ENCODE measurements at places on chromosomes 16 and 17.

GRCh38 chr17:17352836-17353624 is 49.9 kb downstream of the NT5M start:
- DNase-seq = no peak

GRCh38 chr17:81123052-81124048 is 42.0 kb upstream of the PVALEF start:
- no peak for DNase-seq

DNA sequence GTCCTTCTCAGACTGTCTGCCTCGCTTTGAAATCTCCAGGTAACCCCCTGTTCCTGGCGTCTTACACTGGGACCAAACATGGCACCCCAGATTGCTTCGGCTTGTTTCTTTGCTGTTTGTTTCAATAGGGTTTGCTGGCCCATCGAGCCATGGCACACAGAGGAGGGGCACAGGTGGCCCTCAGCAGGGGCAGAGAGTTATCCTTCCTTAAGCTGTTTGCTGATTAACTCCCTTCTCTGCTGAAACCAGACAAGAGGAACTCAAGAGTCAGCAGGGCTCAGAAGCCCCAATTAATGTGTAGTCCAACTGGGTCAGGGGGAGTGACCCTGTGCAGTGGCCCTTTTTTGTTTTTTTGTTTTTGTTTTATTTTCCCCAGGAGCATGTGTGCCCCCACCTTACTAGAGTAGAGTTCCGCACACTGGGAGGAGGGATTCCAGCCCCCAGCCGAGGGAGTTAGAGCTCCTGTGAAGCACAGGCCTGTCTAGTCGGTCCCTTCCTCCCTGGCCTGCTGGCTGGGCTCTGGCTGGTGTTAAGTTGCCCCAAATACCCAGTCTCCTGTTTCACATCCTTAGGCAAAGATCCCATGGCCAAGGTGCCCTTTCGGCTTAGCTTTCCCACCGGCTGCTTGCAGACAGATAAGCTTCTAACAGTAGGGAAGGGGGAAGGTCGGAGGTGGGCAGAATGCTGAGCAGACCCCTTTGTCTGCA is 39.3 kb downstream of the YPEL2 start:
- DNase-seq = no peak

GRCh38 chr16:90008708-90009145 is 10.5 kb downstream of the DBNDD1 start:
- DNase-seq = no peak

DNA sequence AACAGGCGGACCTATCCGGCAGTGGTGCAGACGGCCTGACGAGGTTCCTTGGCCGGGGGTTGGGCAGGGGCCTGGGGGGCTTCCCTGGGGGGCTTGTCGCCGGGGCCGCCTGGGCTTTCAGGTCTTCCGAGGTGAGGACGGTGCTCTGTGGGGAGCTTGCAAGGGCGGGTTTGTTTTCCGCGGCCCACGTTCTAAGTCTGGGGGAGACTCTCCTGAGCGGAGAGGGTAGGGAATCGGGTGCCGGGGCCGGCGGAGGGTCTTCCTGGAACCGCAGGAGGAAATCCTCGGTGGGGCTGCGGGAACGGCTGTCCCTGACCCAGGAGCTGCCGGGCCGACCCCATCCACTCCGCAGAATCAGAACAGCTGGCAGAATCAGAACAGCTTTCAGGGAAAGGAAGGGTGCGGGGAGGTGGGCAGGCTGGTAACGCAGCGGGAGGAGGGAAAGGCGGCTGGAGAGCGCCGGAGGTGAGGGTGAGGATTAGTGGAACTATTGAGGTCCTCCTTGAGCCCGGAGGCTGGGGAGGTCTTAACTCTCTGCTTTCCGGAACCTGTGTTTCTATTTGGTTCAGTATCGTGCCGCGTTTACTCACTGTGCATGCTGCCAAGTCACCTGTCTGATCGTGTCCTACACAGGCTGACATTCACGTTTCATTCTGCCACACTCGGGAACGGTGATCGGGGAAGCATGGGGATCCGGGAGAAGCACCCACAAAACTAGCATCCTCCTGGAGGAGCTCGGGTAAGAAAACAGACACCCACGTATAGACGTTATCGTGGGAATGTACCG is 28.9 kb downstream of the CPSF4L start:
- no peak for DNase-seq

- DNase-seq = no peak
These were observed 4.0 kb downstream of the HAGHL start for GRCh38 chr16:730666-731509.

- no peak for DNase-seq
These were observed 17.7 kb downstream of the KNOP1 start for GRCh38 chr16:19700319-19700781.

- no peak for DNase-seq
These were observed 105.7 kb downstream of the IRX5 start for GRCh38 chr16:55036371-55036821.

DNA sequence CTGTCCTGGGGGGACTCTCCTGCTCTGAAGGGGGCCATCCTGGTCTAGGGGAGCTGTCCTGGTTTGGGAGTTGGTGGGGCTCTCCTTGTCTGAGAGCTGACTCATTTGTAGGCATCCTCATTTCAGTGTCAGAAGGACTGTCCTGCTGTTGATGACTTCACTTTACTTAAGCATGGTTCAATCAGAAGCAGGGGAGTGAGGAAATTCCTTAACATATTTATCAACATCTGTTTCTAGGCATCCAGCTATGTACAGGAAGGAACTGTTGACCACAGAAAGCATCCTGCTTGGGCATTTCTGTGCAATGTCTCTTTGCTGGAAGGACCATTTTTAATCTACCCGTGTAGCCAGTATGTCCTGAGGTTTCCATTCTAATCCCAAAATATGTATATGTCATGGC is 502.7 kb upstream of the HSBP1 start:
- no peak for DNase-seq

GRCh38 chr17:78128551-78129350 is at the start of gene TMC6:
Gene TMC6, minus strand, starts transcription at chr17:78128755. Its CDS starts 1,923 bp downstream, at chr17:78126832.
- DNase-seq = peak; percentile 64

GRCh38 chr16:23089111-23089510 is 60.1 kb downstream of the USP31 start:
- DNase-seq = no peak

All from NCI-H1105 (cell line).